M059J (cell line): ENCODE measurements at places on chromosomes 16 and 17.

- no peak for DNase-seq
Measured at GRCh38 chr17:50314456-50315011, 31.4 kb upstream of the XYLT2 start.

GRCh38 chr17:633133-633532 is 81.5 kb downstream of the VPS53 start:
- peak; percentile 9 for DNase-seq

GRCh38 chr17:77011173-77012011 is 129.4 kb upstream of the SEC14L1 start:
- peak; percentile 43 for DNase-seq

DNA sequence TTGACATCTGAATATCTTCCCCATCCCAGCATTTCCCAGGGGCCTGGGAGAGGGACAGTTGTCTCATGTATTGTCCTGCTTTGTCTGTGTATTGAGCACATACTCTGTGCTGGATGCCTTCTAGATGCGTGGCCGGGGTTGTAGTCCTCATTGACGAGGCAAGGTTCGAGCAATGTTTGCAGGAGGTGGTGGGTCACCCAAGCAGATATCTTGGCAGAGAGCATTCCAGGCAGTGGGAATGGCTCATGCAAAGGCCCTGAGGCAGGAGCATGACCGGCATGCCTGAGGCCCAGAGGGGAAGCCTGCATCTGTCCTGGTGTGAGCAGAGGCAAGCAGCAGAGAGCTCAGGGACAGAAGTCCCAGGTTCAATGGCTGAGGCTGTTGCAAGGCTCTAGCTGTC is 17.5 kb downstream of the KRT33A start:
- DNase-seq: no peak

- no peak for DNase-seq
Measured at GRCh38 chr16:8703693-8704092, 29.3 kb downstream of the ABAT start.

DNA sequence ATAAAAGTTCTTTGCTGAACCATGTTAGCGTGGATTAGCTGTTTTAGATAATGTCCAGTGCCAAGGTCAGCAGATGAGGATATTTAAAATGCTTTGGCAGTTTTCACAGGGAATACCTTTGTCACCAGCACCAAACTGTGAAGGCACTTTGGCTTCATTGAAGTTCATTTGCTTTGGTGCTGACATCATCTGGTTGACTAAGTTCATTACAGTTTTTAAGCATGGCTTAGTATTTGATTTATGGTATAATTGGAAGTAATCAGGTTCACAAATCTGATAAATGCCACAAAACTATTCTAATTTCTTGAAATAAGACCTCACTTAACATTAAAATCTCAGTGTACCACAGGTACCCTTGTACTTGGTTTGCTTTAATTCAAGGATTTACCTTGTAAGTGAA is 4.3 kb downstream of the GID4 start:
- peak; percentile 30 for DNase-seq

DNA sequence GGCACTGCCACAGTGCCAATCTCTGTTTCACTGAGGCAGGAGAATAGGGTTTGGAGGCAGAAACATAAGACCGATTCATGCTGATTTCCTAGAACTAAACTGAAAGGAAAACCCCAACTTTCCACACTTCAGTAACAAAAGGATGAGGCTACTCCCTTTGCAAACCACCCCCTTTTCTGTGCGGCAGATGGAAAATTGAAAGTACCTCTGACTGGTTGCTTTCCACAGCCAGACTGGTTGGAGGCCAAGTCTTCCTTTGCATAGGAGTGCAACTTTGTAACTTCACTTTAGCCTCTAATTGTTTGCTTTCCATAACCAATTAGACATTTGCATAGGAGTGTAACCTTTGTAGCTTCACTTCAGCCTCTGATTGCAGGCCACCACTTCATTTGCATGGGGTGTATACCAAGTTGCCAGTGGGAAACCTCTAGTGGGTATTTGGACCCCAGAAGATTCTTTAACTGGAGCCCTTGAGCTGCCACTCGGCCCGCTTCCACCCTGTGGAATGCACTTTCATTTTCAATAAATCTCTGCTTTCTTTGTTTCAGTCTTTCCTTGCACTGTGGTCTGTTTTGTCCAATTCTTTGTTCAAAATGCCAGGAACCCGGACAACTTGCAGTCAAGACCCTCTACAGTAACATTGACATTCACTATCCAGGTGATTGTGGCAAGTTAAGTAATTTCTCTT is 252.0 kb downstream of the UTP18 start:
- DNase-seq: no peak

DNA sequence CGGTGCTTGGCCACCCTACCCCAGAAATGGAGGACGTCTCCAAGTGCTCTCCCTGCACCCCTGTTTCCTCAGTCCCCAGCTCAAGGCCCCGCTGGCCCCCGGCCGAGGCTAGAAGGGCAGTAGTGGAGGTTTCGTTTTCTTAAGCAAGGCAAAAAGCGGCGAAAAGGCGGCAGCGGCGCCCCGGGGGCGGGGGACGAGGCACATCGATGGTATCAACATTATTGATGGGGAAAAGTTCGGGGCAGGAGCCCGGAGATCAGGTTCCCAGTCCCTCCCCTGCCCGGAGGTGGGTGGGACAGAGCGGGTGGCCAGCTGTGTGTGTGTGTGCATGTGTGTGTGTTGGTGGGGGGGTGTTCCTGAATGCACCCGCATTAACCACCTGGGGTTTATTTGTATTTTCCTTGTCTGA is 4.1 kb upstream of the SALL1 start:
- DNase-seq: peak; percentile 74

DNA sequence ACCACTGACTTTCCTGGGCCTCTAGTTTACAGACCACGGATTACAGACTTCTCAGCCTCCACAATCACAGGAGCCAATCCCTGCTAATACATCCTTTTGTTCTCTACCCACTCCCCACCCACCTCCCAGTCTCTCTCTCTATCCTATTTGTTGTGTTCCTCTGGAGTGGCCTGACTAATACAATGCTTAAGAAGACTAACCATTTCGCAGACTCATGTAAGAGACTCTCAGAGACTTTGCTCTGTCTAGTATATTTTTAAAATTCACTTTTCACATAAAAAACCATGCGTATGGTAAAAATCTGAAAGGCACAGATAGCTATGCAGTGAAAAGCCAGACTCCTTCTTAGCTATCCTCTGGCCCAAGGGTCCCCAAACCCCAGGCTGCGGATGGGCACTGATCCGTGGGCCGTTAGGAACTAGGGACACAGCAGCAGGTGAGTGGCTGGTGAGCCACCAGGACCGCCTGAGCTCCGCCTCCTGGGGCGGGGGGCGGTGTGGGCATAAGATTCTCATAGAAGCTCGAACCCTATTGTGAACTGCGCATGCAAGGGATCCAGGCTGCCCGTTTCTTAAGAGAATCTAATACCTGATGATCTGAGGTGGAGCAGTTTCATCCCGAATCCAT is 7.6 kb downstream of the PIK3R6 start:
- DNase-seq: no peak

DNA sequence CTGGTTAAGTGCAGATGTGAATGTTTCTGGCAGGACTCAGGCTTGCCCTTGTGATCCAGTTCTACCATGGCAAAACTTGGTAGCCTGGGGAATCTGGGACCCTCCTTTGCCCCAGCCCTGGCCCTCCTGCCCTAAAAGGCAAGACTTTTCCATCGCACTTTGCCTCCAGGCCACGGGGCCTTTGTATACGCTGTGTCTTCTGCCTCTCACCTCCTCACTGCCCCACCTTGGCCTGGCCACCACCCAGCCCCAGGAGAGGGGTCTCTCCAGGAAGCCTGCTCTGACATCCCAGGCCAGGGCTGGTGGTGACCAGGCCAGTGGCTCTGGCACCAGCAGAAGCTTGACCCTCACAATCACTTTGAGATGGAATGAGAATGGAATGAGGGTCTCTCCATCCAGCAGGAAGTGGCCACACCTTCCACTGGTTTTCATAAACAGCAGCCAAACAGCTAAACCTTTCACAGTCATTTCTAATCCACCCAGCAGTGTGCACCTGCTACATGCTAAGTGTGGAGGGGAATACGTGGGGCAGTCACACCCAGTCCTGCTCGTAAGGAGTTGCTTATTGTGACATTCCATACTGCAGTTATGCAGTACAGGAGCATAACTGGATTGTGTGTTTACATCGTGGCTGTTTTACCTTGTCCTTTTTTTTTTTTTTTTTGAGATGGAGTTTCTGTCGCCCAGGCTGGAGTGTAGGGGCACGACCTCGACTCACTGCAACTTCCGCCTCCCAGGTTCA is 1.6 kb upstream of the MRPL38 start:
- no peak for DNase-seq

- DNase-seq: no peak
Measured at GRCh38 chr17:44543905-44544523, 13.3 kb upstream of the FZD2 start.
